ENCODE measurements at places on chromosomes 16 and 17.

DNA sequence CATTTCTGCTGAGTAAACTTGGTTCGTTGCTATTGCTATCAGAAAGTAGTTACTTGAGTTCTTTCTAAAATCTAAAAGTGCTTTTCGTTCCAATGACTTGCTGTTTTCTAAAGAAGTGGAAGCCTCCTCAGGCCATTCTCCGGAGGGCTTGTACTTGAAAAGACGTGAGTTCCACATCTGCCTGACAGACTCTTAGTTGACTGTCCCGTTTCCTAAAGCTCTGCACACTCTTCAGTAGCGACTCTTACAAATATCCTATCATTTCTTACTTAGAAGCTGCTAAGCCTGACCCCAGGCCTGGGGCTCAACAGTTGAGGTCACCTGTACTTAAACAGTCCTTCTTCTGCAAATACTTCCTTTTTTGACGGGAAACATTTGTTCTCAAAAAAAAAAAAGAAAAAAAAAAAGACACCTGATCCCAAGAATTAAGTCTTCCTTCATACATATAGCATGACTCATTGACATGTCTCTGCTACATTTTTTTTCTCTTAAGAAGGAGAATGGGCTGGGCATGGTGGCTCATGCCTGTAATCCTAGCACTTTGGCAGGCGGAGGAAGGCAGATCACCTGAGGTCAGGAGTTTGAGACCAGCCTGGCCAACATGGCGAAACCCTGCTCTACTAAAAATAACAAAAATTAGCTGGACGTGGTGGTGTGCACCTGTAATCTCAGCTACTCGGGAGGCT lies 61.5 kb downstream of the DHRS7C start:
- DNase-seq = no peak

- DNase-seq = no peak
Observed at GRCh38 chr16:82888591-82889001, 261.8 kb downstream of the CDH13 start.

DNA sequence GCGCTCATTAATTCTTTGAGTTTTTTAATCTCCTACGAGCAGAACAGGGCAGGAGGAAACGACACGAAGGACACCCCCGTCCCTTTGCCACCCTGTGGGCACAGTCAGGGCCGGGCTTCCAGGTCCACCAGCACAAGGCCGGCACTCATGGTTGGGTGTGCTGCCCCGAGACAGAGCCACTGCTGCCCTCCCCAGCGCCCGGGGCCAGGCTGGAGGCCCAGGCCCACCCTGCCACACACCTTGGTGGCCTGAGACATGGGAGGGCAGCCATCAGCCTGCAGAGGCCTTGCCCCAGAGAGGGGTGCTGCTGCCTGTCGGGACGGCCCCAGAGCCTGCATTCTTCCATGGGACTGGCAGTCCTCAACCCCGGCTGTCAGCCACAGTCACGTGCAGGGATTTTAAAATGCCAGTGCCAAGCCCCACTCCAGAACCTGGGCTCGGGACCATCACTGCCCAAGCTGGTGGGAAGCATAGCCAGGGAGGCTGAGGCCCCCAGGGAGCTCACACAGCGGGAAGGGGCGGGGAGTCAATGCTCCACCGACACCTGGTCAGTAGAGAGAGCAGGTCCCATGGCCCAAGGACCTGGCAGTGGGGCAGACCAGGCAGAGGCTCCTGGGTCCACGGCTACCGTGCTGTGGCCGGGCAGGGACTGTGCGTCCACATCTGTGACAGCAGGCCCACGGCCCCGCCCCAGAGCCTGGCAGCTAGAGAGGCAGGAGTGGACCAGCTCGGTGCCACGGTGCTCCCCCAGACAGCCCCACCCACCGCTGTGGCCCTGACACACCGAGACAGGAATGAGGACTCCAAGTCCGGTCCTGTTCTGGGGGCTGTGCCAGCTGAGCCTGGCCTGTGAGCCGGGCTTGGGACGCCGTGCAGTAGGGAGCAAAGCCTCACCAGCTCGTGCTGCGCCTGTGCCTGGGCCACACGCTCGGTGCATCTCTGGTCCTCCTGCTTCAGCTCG lies 27.5 kb downstream of the CEP131 start:
- DNase-seq = no peak

GRCh38 chr17:5248821-5249479 lies 14.3 kb upstream of the SCIMP start:
- no peak for DNase-seq

- no peak for DNase-seq
Observed at GRCh38 chr16:69270831-69271230, 40.3 kb upstream of the VPS4A start.
